Fibroblast of skin of abdomen (primary cell): ENCODE measurements at places on chromosomes 2 and 18.

DNA sequence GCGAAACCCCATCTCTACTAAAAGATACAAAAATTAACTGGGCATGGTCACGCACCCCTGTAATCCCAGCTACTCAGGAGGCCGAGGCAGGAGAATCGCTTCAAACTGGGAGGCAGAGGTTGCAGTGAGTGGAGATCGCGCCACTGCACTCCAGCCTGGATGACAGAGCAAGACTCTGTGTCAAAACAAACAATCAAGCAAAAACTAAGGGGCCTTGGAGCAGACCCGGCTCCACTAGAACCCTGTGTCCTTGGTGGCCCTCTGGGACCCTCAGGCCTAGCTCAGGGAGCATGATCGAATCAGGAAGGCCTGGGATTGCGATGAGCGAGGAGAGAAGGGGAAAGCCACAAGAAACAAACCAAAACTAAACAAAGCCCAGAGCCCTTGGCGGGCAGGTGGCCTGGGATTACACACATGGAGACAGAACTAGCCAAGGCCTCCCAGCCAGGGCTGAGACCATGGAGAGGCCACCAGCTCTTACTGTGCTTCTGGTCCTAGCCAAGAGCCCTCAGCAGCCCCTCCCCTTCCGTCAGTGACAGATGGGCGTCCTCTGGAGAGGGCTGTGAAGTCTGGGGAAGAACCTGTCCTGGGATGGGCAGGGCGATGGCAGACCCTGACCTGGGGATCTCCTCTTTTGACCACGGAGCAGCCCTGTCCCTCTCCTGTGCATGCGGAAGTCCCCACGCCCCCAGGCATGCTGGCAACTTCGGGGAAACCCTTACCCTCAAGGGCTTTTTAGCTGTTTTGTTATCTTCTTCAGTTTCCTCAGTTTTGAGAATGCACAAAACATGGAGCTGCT lies 27.4 kb upstream of the CATIP start:
- no peak for DNase-seq

DNA sequence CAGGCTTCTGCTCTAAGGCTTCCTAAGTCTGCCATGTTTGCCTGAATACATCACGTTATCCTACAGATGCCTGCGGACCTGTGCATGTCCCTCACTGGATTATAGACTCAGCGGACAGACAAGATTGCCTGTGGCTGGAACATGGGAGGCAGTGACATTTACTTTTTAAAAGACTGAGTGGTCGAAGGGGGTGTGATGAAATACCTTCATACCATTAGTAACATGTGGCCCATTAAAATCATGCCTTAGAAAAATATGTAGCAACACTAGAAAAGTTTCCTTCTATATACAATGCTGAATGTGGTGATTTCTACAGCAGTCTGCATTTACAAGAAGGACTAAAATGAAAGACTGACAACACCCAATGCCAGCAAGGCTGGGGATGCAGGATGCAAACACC lies 154.4 kb downstream of the ASB1 start:
- peak; percentile 34 for DNase-seq

- no peak for DNase-seq
Observed at GRCh38 chr18:48721312-48721711, 182.5 kb downstream of the CTIF start.

DNA sequence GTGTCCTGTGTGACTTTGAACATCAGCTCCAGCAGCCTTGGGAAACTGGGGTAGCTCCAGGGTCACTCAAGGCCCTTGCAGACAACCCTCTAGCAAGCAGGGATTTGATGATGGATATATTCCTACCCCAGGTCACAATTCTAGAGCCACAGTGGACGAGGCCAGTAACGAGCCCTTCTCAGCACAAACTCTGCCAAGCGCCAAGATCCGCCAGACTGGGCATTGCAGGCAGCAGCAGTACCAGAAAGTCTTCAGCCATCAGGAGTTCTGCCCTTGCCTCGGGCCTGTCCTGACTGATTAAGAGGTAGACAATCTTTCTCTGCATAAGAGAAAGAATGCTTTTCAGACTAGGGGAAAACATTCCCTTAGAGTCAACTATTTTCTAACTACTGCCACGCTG lies 259.1 kb downstream of the FBXO15 start:
- no peak for DNase-seq

DNA sequence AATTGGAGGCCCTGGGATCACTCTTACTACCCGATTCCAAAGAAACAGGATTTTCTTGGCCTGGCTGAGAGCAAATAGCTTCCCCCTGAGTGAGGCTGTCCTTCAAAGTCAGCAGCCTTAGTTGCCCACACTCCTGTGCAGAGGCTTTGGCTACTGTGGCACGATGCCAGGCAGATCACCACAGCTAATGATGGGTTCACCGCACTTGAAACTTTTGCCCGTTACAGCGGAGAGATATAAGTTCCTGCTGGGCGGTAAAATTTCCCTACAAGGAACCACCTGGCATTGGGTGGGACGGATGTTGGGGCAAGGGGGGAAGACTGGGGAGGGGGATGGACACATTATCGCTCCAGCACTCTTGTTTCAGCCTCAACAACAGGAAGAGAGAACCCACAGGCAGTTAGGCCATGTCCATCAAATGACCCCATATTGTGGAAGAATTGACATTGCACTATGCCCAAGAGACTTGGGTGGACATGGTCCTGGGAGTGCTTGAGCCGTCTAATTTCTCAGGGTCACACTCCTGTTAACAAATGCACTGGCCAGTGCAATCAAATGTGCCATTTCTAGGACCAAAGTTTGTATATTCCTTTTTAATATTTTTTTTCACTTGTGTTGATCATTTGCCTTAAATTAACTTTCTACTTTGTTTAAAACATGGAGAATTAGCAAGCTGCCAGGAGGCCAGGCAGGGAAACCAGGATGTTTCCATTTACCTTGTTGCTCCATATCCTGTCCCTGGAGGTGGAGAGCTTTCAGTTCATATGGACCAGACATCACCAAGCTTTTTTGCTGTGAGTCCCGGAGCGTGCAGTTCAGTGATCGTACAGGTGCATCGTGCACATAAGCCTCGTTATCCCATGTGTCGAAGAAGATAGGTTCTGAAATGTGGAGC lies 4.4 kb downstream of the IL1B start:
- no peak for DNase-seq

DNA sequence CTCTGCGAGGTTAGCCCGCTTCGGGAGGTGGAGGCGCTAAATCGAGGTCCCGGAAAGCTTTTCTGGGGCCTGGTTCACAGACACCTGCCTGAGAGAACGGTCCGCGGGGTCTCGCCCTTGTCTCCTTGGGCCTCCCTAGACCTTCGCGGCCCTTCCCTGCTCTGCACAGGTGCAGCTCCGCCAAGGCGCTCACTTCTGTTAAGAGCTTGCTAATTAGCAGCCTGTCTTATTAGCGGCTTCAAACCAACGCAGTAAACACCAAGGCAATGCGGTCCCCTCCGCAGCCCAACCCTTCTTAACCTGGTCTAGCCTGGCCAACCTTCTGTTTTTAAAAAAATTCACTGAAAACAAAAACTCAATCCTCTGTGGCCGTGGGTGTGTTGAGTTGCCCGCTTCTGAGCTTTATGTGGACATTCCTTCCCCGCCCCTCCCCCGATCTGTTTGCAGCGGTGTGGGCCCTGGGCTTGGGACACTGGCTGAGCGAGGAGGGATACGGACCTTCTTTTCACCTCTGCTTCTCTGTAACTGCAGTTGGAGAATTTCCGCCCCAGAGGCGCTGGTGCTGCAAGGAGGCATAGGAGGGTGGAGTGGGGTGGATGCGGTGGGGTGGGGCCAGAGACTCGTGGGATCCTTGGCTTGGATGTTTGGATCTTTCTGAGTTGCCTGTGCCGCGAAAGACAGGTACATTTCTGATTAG lies 3.4 kb upstream of the HOXD4 start:
- no peak for DNase-seq

DNA sequence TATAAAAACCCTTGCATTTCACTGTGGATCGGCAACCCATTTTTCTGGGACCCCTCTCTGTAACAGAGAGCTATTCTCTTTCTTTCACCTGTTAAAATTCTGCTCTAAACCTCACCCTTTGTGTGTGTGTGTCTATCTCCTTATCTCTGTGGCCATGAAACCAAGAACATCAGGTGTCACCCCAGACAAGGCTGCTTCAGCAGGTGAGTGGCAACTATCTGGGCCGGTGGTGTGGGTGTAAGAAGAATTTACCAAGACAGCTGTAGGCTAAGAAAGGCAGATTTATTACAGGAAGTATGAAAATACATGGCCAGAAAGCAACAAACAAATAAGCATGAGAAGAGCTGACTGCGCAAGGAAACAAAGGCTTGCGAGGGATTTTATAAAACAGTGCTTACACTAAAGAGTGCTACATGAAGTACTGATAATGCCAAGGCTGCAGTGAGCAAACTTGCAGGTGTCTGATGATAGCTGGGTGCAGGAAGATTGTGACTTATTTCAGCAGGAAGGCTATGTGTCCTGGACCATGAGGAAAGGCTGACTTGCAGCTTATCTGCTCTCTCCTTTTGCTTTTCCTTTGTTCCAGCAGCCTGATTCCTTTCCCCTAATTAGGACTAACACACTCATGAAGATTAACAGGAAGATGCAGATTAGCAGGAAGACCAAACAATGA lies 421.1 kb downstream of the PTH2R start:
- no peak for DNase-seq

DNA sequence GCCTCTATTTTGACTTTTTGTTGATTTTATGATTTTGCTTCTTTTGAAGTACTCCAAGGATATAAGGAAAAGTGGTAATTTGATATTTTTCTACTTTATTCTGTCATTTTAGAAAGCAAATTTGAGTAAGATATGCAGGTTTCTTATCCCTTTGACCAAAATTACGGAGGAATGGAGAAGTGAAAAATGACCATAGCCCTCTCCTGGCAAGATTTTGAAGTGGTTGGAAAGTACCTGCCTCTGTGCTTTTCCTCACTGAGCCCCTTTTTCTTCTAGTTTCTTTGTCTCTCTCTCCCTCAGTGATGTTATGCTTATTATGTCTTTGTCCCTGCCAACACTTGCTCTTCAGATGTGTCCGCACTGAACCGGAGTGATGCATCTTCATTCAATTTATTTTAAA lies 898.1 kb downstream of the EPHA4 start:
- no peak for DNase-seq

GRCh38 chr2:120927265-120927628 lies 191.6 kb downstream of the GLI2 start:
- DNase-seq = no peak

GRCh38 chr2:150413910-150414309 lies 73.6 kb downstream of the RND3 start:
- no peak for DNase-seq

DNA sequence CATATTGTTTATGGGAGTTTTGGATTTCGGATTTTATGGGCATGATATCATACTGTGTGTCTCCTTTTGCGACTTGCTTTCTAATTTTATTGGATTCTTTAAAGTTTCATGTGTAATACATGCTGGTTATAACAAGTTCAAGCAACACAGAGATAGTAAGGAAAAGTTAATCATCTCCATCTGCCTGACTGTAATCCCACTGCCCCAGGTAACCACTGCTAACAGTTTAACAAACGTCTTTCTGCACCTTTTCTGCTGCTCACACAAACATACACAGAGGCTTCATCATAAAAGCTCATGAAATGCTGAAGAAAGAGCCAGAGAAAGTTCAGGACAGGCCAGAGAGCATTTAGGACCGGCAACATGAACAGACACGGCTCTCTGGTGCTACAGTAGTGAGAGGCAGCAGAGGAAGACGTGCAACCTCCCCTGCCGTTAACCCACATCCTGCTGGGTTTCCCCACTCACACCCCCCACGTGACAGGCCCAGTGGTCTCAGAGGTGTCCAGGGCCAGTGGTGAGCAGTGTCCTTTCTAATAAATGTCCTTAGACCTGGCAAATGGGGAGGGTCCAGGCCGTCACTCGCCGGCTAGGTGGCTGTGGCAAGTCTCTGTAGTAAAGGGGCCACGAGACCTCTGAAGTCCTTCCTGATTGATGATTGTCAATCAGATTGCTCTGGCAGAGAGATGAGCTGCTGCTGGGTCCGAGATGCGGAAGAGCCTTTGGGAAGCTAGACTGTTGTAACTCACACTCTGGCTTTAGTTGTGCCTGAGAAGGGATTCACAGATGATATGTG lies 43.0 kb upstream of the SLC1A4 start:
- DNase-seq = peak; percentile 35

GRCh38 chr2:15957881-15958713 lies 17.7 kb downstream of the MYCN start:
- no peak for DNase-seq
